ENCODE measurements at places on chromosomes 3 and 15.

GRCh38 chr15:65956307-65956706, 87.0 kb downstream of the RAB11A start:
- no peak for DNase-seq

DNA sequence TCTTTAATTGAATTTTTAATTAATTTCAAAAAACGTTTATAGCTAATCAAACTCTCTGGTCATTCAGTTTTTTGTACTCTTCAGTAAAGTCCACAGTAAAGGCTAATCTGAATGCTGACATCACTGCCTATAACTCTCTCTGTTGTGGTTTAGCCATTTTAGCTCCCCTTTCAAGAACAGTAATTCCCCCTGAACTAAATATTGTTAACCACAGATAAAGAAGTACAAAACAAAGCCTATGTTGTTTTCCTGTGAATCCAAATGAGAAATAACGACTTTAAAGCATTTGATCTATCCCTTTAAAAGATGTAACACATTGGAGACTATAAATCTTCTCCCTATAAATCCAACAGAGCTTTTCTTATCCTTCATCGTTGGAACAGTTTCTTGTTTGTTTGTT, 94.2 kb downstream of the ZBTB20 start:
- DNase-seq, result no peak

DNA sequence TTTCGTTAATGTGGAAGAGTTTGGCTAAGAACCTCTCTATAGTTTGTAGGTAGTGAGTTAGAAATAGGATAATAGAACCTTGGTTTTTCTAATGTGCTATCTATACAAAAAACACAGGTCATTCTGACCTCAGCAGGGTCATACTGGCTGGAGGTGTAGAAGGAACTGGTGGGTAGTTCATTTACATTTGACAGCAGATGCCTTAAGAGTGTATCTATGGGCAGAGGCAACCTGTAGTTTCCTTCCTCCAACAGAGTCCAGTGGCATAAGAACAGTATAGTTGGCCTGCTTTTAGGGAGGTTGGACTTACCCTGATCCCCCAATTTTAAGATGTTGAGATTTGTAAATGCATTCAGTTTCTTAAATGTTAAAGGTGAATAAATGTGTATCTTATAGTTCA, 152.2 kb downstream of the TCF12 start:
- DNase-seq, result no peak

GRCh38 chr3:124764746-124765145, 34.5 kb downstream of the UMPS start:
- DNase-seq, result no peak

DNA sequence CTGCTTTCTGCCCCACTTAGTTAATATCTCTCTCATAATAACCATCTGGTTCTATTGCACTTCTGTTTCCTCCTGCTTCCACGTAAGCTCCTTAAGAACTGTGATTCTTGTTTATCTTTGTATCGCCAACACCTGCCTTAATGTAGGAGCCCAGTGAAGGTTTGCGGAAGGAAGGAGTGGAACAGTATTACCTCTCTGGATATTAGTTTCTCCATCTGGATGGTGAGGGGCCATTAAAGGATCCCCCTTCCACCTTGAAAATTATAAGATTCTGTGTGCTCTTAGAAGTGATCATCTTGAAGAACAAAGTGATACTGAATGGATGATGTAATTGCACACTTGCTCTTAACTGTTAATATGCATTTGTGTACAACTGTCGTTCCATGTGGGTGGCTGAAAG, 2.2 kb downstream of the CHRNA5 start:
- DNase-seq, result no peak

DNA sequence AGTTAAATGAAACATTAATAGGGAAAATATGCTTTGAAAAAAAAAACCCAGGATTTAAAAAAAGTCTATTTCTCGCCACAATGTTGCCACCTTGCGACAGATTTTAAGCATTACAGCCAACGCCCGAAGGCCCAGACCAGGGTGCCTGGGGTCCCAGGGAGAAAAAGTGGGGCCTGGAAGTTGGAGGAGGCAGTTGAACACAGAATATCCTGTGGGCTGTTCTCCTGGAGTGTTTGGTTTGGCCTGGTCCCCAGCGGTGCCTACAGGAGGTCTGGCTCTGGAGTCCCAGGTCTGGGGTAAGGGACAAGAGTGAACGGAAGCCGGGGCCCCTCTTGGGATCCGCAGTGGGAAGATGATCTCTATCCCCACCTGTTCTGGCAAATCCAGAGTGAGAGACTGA, 3.4 kb downstream of the RNU6-1 start:
- peak; percentile 33 for DNase-seq

DNA sequence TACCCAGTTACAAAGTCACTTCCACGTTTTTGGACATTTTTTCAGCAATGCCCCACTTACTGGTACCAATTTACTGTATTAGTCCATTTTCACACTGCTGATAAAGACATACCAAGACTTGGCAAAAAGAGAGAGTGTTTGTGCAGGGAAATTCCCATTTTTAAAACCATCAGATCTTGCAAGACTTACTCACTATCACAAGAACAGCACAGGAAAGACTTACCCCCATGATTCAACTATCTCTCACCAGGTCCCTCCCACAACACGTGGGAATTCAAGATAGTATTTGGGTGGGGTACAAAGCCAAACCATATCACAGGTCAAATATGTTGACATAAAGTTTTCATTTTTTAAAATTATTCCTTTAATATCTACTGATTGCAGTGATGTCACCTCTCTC, 16.2 kb upstream of the ABI3BP start:
- DNase-seq, result peak; percentile 51

DNA sequence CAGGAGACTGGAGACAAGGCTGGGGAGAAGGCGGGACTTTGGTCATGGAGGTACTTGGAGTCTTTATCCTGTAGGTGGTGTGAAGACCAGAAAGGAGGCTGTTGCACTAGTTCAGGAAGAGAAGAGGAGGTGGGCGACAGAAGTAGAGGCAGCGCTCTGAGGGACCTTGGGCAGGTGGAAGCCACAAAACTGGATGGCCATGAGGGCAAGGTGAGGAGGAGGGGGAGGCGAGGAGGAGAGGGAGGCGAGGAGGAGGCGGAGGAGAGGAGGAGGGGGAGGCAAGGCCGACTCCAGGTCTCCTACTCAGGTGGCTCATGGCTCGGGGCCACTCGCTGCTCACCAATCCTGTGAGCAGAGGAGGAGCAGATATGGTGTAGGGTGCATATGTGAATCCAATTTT, 125.6 kb downstream of the RPLP1 start:
- no peak for DNase-seq

GRCh38 chr3:107368654-107369398, 8.4 kb upstream of the CCDC54 start:
- DNase-seq, result no peak

DNA sequence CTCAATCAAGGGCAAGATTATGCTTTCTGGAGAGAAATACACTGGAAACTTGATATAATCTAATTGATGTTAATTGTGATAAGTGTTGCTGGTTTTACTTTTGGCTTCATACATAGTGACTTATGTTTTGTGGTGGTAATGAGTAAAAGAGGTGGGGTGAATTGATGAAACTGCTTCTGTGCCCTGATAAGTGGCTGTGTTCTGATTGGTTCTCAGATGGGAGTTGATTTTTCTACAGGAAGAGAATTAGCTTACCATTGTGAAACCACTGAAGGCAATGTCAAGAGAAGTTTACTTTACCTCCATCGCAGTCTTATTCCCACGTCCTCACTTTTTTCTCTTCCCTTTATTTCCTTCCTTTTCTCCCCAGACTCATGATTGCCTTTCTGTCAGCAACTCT, 23.8 kb downstream of the TMEM45A start:
- no peak for DNase-seq

DNA sequence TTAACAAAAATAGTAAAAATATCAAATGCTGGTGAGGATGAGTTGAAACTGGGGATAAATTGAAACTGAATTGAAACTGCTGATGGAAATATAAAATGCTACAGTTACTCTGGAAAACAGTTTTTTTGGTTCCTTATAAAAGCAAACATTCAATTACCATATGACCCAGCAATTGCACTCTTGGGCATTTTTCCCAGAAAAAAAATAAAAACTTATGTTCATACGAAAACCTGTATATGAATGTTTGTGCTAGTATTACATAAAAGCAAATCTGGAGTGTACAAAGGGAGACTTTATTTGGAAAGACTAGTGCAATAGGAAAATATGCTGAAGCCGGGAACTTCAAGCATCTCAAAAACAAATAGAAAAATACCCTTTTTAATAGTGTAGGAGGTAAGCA, 857.9 kb upstream of the CADM2 start:
- peak; percentile 2 for DNase-seq

- peak; percentile 69 for DNase-seq
Measured at GRCh38 chr15:78457101-78457500, 19.1 kb downstream of the IREB2 start.

DNA sequence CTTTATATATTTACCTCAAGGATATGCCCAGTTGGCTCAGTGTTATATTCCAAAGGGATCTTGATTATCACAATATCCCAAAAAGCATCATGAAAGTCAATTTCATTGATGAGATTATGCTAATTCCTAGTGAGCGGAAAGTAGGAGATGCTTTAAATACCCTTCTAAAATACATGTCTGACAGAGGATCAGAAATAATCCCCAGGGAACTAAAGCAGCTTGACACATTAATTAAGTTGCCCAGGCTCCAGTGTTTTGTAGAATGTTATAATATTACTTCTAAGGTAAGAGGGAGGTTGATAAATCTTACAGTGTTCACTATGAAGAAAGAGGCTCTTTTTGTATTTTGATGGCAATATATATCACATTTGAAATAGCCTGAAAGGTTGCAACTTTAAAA, 767.5 kb upstream of the ROBO1 start:
- no peak for DNase-seq

DNA sequence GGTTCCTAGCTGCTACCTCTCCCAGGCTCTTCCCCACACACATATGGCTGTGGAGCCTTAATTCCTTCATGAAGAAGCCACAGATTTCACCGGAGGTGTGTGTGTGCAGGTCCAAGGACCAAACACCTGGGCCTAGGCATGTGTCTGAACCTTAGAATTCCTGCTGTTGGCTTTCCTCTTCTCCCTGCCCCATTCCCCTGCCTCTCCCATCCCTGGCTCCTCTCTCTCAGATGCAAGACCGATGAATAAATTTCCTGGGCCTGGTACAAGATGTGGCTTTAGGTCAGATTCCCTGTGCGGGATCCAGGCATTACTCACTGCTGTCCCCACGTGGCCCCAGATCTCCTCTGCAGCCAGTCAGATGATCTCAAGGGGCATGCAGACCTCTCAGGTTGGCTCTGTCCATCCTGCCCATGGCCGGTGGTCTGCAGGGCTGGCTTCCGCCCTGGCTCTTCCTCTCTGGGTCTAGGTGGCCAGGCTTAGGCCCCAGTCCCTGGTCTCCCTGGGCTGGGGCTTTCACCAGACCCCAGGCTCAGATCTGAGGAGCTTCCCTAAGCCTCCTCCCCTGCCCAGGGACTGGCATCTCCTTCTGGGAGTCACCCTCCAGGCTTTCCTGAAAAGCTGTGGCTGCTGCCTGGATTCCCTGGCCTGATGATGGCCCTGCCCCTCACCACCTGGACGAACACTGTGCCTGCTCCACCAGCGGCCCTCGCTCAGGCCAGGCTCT, 20.5 kb downstream of the CCR9 start:
- peak; percentile 84 for DNase-seq

DNA sequence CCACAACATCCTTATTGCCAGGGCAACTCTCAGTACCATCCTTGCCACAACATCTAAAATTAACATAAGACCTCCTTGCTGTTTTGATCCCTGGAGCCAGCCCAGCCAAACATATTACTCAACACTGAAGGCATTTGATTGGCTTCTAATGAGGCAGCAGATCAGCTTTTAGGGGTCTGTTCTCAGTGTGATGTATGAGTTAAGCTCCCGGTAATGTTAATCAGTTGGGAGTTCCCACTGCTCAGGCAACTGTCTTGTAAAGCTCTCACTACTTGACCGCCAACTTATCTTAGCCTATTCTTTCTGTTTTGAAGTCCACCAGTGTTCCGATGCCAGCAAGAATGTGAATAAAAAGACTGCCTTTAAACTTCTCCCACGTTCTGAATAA, 158.9 kb downstream of the FOXB1 start:
- DNase-seq, result no peak

- no peak for DNase-seq
Measured at GRCh38 chr3:35639254-35640186, at the start of gene ARPP21. Gene ARPP21 (plus strand): TSS chr3:35639525. CDS start chr3:35681752, 42,227 bp downstream.

- no peak for DNase-seq
Measured at GRCh38 chr3:131917006-131917405, 117.8 kb downstream of the CPNE4 start.

GRCh38 chr3:185473290-185473815, 25.5 kb downstream of the TMEM41A start:
- DNase-seq, result peak; percentile 2

DNA sequence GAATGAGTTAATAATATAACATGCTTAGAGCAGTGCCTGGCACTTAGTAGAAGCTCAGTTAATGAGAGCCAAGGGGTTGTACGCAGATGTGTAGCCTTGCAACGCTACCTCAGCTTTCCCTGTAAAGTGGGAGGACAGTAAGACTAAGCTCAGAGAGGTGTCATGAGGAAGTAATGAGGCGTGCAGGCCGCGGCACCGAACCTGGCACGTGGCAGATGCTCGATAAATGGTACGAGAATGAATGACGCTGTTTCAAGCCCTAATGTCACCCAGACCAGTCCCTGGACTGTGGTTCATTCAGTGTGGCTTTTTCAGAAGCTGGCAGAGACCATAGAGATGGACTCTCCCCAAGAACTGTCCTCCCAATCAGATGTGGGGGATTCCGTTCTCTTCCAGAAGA, 21.2 kb downstream of the GRIP2 start:
- DNase-seq, result no peak

GRCh38 chr3:5197470-5198312, 10.2 kb downstream of the EDEM1 start:
- peak; percentile 73 for DNase-seq

GRCh38 chr3:44991326-44991725, 15.3 kb downstream of the EXOSC7 start:
- no peak for DNase-seq

DNA sequence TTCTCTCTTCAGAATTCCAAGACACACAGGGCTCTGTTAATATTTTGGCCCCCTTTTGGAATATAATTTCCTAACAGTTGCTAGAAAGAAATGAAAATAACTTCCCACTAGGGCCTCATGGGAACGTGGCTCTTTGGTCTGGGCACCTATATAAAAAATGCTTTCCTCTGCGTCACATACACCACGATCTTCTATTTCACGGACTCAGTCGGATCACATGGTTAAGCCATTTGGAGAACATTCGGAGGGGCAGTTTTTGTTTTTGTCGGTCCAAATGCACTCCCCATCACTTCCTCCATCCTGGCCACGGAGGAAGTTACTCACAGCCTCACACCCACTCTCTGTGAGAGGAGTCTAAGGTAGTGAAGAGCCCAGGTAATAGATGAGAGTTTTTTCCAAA, 21.0 kb downstream of the TMEM44 start:
- no peak for DNase-seq

DNA sequence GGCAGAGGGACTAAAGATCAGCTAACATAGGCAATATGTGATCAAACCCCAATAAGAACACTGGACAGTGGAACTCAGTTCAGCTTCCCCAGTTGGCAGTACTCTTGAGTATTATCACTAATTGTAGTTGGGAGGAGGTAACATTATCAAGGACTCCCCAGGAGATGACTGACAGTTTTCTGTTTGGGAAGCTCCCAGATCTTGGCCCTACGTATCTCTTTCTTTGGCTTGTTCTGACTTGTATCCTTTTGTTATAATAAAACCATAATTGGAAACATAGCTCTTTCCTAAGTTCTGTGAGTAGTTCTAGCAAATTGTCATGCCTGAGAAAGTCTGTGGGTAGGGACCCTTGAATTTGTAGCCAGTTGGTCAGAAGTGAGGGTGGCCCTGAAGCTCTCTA, 316.4 kb downstream of the ZNF621 start:
- no peak for DNase-seq

All from IMR-90 (cell line).